ENCODE measurements at places on chromosomes 11 and 22.

DNA sequence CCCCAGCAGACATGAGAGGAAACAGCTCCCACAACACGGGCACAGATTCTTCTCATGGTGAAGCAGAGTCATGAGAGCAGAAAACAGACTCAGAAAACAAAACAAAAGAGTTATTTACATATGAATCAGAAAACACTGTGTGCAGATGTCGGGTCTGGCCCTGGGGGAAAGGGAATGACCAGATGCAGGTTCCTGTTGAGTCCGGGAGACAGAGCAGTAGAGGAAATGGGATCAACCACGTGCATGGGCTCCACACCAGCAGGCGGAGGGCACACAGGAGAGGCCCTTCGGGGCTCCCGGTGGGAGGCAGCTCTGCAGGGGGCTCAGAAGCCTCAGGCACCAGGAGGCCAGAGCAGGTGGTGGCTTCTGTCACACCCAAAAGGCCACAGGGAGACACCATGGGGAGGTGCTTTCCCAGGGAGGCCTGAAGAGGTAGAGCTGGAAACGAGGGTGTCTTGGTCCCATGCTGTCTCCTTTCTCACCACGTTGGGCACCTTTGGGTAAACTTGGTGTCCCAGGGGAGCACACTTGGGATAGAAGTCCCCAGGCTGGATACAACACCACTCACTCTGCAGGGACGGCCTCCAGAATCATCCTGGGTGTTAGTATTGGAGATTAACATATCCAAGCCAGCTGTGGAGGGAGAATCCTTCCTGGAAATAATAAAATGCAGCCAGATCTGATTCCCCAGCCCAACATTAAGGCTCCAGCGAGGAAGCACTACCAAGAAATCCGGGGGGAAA lies 764.7 kb downstream of the BRD1 start:
- no peak for DNase-seq

GRCh38 chr22:40449676-40450035 lies 79.3 kb downstream of the SGSM3 start:
- DNase-seq, result peak; percentile 16

DNA sequence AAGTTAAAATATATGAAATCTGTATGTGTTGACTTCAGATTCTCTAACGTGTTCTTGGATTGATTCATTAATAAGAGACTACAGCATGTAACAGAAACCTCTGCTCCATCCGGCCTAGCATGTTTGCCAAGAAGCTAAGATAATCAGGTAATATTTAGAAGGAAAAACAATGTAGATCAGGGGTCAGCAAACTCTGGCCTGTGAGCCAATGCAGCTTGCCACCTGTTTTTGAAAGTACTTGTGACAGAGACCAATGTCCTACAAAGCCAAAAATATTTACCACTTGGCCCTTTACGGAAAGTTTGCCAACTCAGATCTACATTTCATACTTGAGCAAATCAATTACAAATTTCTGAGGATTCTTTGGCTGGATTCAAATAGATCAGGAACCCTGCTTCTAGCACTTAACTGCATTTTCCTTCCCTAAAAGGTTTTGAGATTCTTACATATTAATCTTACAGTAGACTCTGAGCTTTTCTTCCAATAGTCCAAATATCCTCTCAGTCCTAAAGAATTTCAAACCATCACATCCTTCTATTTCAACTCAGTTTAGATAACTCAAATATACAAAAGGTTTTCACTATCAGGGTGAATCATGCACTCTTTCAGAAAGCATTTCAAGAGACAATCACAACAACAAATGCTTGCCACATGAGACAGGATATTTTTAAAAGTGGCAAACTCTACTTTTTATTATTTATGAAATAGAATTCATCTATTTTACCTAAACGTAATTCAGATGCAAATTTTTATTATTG lies 29.5 kb downstream of the APOL5 start:
- no peak for DNase-seq

DNA sequence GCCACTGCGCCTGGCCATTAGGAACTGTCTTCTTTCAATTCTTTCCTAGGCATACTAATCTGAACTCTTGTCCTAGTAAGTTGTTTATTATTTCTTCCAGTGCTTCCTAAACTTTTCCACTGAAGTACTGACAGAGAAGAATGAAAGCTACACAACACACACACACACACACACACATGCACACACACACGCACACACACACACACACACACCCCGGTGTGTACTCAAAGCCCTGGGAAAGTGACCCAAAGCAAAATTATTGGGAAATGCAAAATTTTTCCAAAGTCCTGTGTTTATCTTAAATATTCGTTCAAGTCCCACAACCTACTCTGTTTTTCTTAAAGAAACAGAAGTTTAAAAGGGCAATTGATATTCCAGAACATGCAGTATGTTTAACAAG lies 19.4 kb upstream of the SIK2 start:
- DNase-seq, result no peak

- no peak for DNase-seq
These were observed 30.8 kb downstream of the MARK2 start for GRCh38 chr11:63869683-63870082.

- no peak for DNase-seq
These were observed 4.1 kb downstream of the RELT start for GRCh38 chr11:73380331-73380730.

- DNase-seq, result no peak
These were observed 23.3 kb upstream of the PLEKHB1 start for GRCh38 chr11:73622926-73623593.

GRCh38 chr11:93123351-93123898 lies 74.4 kb downstream of the SLC36A4 start:
- peak; percentile 67 for DNase-seq

DNA sequence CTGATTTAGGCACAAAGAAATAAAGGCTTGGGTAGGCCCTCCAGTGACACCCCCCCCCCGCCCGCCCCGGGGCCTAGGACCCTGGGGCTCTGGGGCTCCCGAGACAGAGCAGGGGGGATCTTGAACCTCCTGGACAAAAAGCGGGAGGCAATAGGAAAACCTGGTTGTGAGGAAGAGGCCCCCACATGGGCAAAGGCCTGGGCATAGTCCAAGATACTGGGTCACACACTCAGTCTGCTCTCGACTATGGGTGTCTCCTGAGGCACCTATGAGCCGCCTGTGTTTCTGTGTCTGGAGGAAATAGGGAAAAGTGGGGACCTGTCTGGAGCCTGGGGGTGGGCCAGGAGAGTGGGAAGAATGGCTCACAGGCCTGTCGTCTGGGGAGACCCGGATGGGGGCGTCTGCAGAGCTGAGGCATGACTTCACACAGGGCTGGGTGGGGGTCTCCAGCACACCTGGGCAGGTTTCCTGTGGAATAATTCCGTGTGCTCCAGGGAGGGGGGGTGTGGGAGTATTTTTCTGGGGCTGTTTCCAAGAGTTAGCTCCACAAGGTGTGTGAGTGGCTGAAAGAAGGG lies 2.4 kb upstream of the MN1 start:
- no peak for DNase-seq

DNA sequence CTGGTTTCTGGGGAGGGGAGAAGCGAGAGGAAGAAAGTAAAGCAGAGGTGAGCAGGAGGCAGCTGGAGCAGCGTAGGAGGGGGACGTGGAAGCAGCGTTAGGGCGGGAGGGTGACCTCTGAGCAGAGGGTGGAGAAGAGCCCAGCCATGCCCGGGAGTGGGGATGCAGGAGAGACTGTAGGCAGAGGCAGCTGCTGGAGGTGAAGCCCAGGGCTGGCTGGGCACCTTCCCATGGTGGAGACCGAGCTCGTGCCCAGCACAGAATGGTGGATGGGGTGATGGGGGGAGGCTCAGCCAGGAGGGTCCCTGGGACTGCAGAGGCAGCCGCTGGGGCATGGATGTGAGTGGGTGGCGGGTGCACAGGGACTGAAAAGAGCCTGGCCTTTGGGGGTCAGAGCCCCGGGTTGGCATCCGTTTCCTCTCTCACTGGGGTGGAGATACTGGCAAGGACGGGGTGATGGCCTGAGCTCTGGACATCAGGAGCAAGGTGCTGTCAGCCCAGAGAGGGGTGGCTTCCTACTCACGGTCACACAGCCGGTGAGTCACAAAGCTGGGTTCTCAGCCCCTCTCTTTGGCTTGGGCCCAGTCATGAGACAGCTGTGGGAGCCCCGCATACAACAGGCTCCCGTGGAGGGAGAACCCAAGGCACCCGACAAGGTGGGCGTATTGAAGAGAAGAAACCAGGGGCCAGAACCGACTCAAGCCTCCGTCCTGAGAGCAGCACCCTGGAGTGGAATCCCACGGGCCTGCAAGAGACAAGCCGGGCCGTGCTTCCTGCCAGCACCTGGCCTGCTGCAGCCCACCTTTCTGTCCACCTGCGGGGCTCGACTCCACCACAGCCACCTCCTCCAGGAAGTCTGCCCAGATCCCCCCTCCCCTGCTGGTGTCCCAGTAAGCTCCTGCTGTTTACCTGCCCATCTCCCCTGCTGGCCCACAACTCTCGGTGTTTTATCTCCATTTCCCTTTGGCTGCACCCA lies 45.8 kb upstream of the FGF3 start:
- no peak for DNase-seq

GRCh38 chr22:26702906-26703830 lies 45.8 kb downstream of the MIAT start:
- DNase-seq, result no peak

DNA sequence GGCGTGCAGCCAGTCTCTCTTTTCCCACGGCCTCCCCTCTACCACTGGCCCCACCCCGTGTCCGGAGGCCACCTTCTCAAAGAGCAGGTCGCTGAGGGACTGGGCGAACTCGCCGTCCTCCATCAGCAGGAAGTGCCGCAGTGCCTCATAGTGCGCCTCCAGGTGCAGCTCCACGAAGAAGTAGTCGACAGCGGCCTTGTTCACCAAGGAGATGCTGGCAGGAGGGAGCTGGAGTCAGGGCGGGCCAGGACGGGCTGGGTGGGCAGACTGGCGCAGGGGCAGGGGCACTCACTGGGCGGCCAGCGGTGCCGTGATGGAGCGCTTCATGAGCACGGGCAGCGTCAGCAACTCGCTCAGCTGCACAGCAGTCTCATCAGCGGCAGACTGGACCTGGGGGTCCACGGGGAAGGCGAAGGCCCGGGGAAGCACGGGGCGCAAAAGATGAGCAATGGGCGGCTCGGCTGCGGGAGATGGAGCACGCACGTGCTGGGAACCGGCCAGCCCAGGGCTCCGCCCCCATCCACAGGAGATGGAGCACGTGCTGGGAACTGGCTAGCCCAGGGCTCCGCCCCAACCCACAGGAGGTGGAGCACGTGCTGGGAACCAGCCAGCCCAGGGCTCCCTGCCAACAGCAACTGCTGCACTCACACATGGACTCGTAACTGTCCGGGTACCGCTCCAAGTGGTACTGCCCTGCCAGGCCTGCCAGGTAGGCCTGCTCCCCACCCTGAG lies 18.4 kb downstream of the SELENOO start:
- no peak for DNase-seq

DNA sequence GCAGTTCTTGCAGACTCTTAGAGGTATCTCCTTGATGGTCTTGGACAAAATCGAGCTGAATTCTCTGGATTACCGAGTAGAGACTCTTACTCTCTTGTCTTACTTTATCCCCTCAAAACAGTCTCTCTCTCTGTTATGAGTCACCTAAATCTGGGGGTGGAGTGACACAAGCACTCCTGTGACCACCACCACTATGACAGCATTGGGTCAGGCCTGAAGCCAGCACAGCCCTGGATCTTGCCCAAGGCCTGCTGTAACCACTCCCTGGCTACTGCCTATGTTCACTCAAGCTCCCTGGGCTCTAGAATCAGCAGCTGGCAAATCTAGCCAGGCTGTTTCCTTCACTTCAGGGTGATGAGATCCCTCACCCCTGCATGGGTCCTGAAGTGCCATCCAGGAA lies 662.5 kb downstream of the LUZP2 start:
- no peak for DNase-seq

GRCh38 chr11:60362241-60362640 lies 16.1 kb upstream of the MS4A7 start:
- DNase-seq, result no peak

GRCh38 chr11:68398995-68399851 lies 61.3 kb upstream of the PPP6R3 start:
- DNase-seq, result peak; percentile 19

- no peak for DNase-seq
These were observed 482.8 kb upstream of the CHORDC1 start for GRCh38 chr11:90705661-90706060.

GRCh38 chr11:14793546-14793945 lies 98.5 kb downstream of the CYP2R1 start:
- no peak for DNase-seq

DNA sequence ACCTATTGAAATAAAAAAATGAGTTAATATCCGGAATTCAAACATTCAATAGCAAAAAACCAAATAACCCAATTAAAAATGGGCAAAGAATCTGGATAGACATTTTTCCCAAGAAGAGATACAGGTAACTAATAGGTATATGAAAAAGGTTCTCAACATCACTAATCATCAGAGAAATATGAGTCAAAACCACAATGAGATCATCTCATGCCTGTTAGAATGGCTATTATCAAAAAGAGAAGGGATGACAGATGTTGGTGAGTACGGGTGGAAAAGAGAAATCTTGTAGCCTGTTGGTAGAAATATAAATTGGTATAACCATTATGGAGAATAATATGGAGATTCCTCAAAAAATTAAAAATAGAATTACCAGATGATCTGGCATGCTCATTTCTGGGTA lies 26.9 kb upstream of the OR6M1 start:
- DNase-seq, result no peak

- DNase-seq, result no peak
These were observed 1.1 kb upstream of the APLP2 start for GRCh38 chr11:130068546-130068985.

GRCh38 chr11:78022397-78023396 lies at the start of gene KCTD14:
TSS of gene KCTD14 (minus strand) at chr11:78023276. CDS start at chr11:78023249, 27 bp downstream.
- DNase-seq, result peak; percentile 60

- DNase-seq, result no peak
These were observed 177.4 kb downstream of the JRKL start for GRCh38 chr11:96567176-96567575.

- DNase-seq, result no peak
These were observed 12.3 kb downstream of the MPEG1 start for GRCh38 chr11:59200423-59200746.

DNA sequence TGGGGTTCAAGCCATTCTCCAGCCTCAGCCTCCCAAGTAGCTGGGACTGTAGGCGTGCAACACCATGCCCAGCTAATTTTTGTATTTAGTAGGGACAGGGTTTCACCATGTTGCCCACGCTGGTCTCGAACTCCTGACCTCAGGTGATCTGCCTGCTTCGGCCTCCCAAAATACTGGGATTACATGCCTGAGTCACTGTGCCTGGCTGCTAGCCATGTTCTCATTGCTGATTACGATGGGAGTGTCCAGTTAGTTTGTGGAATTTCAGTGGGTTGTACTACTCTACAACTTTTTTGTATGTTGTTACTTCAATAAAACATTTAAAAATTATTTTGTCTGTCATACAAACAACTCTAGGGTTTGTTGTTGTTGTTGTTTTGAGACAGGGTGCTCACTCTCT lies 4.8 kb upstream of the VPS11 start:
- DNase-seq, result no peak

- no peak for DNase-seq
These were observed 52.2 kb downstream of the NUP98 start for GRCh38 chr11:3745161-3745560.

DNA sequence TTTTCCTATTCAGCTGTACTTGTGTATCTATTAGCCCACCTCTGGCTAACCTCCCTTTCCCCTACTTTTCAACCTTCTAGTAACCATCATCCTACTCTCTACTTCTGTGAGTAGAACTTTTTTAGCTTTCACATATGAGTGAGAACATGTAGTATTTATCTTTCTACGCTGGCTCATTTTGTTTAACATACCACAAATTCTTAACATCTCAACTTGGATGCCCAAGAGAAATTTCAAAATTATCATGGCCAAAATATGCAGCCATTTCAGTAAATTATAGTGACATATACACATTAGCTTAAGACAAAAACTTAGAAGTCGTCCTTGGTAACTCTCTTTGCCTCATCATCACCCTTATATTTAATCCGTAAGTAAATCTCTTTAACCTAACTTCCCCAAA lies 34.7 kb downstream of the LUZP2 start:
- no peak for DNase-seq

All from NCI-H446 treated with DMSO at 0.1 percent for 48 hours (cell line).